A549 (cell line): ENCODE measurements at places on chromosomes 2 and 18.

DNA sequence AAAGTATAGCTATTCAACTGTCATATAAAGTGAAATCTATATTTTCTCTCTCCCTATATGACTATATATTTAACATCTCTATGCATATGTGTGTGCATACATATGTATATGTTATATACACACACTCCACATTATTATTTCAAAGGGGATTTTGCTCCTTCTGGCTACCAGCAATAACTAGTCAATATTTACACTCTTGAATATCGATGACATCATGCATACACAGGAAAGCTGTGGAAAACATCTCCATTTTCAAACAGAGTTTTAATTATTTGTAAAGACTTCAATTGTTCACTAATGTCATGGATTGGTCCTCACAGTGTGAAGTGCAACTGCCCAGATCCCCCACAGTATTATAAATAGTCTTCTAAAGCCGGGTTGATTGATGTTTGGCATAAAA is 195.9 kb upstream of the TCF4 start:
- no peak for DNase-seq

DNA sequence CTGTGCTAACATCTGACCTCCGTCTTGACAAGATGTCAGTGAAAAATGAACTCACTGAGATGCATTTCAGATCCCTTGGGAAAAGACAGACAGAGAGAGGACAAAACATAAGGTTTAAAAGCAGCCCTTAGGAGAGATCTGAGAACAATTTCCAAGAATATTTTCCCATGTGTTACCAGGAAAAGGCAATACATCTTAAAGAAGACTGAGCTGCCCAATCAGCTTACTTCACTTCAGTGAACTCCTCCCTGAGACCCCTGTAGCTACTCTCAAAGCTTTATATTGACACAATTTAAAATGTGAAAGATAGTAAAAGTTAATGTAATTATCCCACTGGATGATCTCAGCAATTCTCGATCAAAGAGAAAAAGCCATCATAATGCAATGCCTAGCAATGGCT is 505.0 kb downstream of the DCC start:
- DNase-seq, result no peak

DNA sequence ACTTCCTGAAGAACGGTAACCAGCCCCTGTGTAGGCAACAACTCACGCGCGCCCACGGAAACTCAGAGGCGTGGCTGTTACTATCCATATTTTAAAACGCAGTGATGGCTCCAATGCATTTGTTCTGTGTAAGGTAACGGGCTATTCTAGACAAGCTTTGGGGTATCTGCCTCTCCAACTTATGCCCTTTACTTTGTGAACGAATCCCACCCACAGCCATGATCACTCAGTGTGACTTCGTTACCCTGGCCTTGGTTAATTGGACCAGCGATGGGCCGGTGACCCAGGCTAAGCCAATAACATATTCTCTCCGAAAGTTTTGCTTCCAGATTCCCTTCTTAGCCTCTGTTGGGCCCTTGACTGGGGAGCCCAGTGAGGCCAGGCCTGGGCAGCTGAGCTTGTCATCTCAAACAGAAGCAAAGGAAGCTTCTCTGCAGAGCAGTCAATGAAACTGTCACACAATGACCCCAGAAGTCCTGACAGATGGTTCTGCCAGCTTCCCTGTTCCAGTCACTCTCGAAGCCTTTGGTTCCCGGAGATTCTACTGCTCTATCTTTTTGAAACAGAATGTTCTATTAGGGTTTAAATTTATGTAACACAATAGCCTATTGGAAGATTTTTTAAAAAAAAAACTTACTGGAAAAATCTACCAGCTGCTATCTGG is 30.7 kb upstream of the ROCK2 start:
- no peak for DNase-seq

DNA sequence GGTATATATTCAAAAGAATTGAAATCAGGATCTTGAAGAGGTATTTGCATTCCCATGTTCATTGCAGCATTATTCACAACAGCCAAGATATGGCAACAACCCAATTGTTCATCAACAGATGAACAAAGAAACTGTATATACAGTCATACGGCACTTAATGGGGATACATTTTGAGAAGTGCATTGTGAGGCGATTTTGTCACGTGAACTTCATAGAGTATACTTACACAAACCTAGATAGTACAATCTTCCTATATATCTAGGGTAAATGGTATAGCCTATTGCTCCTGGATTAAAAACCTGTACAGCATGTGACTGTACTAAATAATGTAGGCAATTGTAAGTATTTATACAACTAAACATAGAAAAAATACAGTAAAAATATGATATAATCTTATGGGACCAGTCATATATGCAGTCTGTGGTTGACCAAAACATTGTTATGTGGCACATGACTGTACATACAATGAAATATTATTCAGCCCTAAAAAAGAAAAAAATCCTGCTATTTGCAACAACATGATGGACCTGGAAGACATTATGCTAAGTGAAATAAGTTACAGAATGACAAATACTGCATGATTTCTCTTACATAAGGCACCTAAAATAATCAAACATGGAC is 9.2 kb upstream of the BBS5 start:
- DNase-seq, result no peak

DNA sequence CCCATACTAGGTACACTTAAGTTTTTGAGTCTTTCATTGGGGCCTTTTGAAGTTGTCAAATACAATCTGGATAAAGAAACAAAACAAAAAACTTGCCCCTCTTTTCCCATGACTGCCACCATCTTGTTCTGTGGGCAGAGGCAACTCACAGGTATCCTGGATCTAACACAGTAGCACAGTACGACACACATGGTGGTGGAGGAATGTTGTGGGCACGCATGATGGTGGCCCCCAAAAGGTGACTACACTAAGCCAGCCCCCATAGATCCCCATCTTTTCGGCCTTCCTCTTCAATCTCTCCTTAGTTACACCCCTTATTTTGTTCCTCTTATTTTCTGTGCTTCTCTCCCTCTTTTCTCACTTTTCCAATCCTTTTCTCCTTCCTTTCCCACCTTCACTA is 4.5 kb upstream of the STPG4 start:
- DNase-seq, result no peak

GRCh38 chr2:171515672-171516298 is 6.5 kb upstream of the CYBRD1 start:
- no peak for DNase-seq

DNA sequence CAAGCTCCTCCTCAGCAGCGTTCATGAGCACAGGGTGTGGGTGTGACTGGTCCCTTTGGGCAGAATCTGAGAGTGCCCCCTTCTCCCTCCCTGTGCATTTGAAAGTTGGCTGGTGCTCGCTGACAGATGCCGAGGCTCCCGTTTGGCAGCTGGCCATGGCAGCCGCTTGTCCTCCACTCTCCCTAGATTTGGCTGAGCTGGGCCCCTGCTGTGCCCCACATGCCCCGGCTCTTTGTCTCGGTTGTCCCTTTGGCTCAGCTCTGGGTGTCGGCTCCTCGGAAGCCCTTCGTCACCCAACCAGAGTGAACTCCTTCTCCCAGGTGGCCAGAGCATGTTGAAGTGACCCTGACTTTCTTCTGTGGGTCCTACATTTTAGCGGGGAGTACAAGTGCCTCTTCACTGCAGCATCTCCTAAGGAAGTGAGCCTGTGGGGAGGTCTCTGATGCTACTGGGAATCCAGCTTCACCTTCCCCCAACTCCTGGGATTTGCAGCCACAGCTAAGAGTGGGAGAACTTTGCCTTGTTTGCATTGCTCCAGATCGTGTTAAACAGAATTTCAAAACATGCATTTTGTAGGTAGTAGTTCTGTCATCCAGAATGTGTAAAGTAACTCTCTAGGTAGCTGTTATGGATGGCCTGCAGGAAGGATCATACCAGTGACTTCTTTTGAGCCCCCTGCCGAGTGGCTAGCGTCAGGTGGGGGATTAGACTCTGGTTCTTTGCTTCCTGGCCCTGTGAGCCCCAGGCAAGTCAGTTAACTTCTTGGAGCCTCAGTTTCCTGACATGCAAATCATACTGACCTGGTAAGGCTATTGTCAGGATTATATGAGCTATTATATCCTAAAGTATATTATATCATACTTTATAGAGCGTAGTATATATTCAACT is 24.2 kb downstream of the HPCAL1 start:
- DNase-seq, result no peak

DNA sequence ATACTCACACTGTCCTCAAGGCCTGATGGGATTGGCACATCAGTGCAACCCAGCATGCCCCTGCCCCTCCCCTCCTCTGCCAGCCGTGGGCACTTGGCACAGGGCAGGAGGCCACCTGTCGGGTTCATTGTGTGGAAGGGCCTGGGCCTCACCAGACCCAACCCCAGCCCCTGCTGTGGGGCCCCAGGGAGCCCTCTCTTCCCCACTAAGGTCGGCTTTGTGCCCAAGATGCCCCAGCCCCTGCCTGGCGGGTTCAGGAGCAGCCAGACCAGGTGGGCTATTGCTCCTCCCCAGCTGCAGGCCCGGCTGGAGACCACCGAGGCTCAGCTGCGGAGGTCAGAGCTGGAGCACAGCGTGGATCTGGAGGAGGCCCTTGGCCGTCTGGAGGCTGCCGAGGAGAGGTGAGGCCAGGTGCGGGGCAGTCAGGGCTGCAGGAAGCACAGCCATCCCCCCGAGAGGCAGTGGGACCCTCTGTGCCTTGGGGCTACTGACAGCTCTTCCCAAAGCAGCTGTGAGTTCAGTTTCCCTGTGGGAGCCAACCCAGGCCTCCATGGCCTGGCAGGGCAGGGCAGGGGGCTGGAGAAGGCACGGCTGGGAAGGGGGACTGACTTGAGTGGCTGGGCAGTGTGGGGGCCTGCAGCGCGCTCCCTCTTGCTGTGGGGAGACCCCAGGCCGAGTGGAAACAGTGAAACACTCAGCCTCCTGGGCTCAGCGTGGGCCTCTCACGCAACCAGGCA is 16.3 kb downstream of the CROCC2 start:
- DNase-seq, result no peak

- DNase-seq, result no peak
Observed at GRCh38 chr18:37176621-37176934, 347.7 kb downstream of the KIAA1328 start.

DNA sequence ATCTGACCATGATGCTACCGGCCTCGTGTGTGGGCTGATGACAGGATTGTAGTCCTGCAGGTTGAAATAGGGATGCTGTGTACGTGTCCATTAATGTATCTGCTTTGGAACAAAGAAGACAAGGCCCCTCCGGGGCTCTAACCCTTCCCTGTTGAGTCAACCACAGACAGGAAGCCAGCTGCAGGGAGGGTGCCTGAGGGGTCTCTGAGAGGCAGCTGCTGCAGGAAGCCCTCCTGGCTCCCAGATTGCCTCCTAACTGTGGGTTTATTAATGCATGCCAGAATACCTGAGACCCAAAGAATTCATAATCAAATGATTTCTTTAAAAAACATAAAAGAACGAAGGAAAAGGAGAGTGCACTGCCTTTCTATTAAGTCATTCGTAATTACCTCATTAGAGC is 140.4 kb downstream of the CELF4 start:
- no peak for DNase-seq

DNA sequence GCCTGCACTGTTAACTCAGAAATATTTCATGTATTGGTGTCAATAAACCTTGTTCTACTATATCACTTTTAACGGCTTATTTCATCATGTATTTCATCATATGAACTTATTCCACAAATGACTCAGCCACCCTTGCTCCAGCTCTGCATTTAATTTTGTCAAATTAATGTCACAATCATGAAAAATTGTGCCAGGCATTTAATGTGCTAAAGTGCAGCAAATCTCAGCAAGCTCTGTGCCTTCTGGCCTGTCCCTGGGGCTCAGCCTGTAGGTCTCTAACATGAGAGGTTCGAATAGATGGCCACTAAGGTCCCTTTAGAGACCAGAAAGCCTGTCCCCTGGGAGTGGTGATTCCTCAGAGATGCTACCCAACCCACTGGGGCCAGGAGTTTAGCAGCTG is 28.6 kb downstream of the BOD1L2 start:
- no peak for DNase-seq

DNA sequence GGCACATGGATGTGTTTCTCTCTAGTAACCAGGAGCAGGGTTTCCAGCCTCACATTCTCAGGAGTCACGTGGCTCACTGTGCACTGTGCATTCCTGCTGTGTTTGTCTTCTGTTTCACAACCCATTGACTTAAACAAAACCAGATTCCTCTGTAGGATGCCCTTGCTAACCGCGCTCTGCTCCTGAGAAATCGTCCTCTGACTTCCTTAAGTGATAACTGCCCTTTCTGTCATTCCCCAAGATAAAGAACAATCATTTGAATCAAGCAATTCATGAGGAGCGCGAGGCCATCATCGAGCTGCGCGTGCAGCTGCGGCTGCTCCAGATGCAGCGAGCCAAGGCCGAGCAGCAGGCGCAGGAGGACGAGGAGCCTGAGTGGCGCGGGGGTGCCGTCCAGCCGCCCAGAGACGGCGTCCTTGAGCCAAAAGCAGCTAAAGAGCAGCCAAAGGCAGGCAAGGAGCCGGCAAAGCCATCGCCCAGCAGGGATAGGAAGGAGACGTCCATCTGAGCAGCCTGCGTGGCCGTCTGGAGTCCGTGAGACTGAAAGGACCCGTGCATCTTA is 60.2 kb downstream of the RALBP1 start:
- DNase-seq, result no peak

GRCh38 chr18:47050468-47050867 is 15.0 kb upstream of the ELOA2 start:
- no peak for DNase-seq

- no peak for DNase-seq
Observed at GRCh38 chr2:169741-170140, 94.1 kb downstream of the SH3YL1 start.

GRCh38 chr2:240640939-240641338 is 15.7 kb downstream of the GPR35 start:
- DNase-seq, result peak; percentile 70

GRCh38 chr2:55168221-55169154 is 63.6 kb downstream of the CLHC1 start:
- DNase-seq, result peak; percentile 69

DNA sequence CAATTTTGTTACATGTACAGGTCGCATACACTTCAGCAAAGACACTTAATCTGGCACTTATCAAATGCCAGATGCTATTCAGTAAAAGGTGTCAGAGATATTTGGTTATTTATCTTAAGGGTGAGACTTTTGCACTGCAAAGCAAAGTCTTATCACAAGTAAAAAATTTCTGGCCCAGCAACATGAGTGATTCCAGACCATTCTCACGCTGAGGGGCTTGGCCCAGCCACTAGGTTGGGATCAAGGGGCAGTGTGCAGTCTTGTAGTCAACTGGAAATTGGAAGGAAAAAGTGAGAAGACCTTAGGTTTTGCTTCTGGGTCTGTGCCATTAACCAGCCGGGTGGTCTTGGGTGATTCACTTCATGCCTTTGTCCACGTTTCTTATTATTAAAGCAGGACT is 181.6 kb downstream of the RNF144A start:
- no peak for DNase-seq

- no peak for DNase-seq
Observed at GRCh38 chr2:208501206-208501605, 94.6 kb downstream of the PTH2R start.

DNA sequence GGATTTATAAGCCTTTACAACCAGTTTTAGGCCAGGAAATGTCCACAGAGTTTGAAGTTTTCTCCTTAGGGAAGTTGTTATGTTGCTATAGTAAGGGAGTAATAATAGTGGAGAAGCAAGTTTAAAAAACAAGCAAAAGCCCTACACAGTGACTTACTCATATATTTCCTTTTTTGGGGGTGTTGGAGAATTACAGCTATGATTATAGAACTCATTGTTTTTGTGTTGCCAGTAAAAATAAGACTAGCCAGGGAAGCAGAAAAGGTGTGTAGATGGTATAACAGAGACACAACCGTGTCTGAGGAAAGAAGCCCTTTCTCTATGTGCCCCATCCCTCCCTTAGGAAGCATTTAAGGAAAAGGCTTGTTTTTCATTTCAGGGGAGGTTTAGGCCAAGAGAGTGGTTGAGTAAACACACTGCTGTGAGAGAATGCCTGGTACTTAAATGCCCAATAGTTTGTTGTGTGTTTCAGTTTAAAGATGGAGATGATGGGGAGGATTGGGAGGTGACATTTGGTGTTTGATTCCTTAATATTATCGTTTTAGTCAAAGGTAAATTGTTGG is 2.3 kb downstream of the VAPA start:
- no peak for DNase-seq
